AG08395 (cell line): ENCODE measurements at places on chromosomes 7 and 10.

DNA sequence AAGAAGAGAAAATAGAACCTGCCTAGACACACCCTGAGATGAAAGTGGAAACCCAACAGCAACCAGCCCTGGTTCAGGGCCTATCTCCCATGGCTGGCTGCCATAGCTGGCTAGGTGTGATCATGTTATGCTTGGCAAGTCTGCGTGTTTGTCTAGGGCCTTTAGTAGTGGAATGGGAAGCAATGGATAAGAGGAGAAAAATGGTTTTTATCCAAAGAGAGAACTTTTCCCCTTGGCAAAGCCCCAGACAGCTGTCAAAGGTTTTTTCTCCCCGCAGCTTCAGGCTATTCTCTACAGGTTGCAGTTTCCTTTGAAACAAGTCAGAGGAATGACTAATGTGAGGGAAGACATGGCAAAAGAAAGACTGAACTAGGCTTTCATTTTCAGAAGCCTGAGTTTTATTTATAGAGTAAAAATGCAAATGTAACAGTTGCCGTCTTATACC, 161.5 kb downstream of the SEMA3D start:
- DNase-seq: no peak

DNA sequence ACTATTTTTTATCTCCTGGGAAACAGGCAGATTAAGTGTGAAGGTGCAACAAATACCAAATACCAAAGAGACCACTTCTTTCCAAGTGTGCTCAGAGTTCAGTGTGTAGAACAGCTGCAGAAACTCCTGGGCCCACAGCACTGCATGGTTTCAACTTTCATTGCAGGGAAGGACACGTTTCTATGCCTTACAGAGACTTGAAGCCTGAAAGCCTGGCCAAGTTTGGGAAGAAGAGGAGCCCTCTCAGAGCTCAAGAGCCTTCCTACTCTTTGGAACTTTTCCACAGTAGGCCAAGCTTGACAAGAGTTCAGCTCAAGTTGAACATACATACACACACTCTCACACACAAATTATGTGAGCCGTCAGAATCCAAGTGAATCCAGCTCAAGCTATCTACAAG, 2.5 kb downstream of the HOXA4 start:
- DNase-seq: no peak

- no peak for DNase-seq
Observed at GRCh38 chr7:76377186-76377918, 18.6 kb upstream of the YWHAG start.

- no peak for DNase-seq
Observed at GRCh38 chr10:133253361-133253955, 15.8 kb downstream of the VENTX start.

DNA sequence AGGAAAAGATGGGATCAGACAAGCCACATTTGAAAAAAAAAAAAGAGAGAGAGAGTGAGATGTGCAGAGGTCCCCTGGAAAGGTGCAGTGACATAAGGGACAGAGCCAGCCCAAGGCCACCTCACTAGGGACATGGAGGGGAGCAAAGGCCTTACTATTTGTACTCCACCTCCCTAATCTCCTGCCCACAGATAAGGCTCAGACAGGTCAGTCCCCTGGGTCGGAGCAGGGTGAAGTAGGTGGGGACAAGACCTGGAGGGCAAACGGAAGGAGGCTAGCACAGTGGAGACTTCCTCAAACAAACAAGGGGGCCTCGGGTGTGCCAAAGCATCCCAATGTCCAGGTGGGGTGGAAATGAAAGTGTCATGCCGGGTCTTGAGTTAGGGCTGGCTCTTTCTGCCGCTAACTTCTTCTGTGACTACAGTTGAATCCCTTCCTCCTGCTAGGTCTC, 7.0 kb downstream of the PRF1 start:
- DNase-seq: no peak

GRCh38 chr7:33547880-33548279, 357.5 kb upstream of the BMPER start:
- DNase-seq: peak; percentile 7

DNA sequence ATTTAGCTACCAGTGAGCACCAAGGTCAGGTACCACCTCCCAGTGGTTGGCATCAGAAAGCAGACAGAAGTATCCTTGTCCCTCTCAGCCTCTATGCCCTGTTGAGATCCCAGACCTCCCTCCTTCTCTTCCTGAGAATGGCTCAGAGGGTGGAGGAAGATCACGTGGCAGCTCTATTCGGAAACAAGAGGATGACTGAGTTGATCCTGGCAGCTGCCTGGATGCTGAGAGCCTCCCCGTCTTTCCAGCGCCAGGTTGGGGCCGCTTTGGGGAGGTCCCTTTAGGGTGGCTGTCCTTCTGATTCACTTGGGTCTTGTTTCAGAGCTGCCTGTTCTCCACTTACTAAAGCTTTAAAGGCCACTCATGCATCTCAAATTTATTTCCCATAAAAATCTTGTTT, 36.9 kb upstream of the NPFFR1 start:
- peak; percentile 64 for DNase-seq

GRCh38 chr7:157564517-157565177, 227.8 kb downstream of the DNAJB6 start:
- DNase-seq: no peak

- peak; percentile 53 for DNase-seq
Observed at GRCh38 chr10:133260895-133261725, 15.6 kb downstream of the ADAM8 start.

- peak; percentile 73 for DNase-seq
Observed at GRCh38 chr7:16695621-16696237, 49.7 kb downstream of the BZW2 start.

GRCh38 chr10:70585578-70586169, 16.9 kb downstream of the PRF1 start:
- DNase-seq: no peak
